HCT116 (cell line): ENCODE measurements at places on chromosomes 1 and 21. TPM values are rescaled to one million over a fixed set of nuclear protein-coding genes. Genes with fewer than 3 reads are reported as not detected.
A peak's percentile ranks its signal among the peaks of the same experiment; 100 is the strongest.

The ADORA3 gene
- total RNA-seq: not detected

- no peak for DNase-seq
These were observed 30.2 kb upstream of the NEK2 start for GRCh38 chr1:211705467-211706091.

- DNase-seq: no peak
These were observed 25.0 kb downstream of the PDXK start for GRCh38 chr21:43743947-43744346.

The LCE6A gene
- total RNA-seq: not detected

GRCh38 chr21:37008724-37009123, 2.2 kb downstream of the RIPPLY3 start:
- DNase-seq: no peak

The NID1 gene
- total RNA-seq: 0.32 TPM

GRCh38 chr1:168110896-168111545, 25.7 kb downstream of the GPR161 start:
- DNase-seq: peak; percentile 12

The LHX8 gene
- total RNA-seq: not detected

- no peak for DNase-seq
These were observed 41.5 kb upstream of the SDC3 start for GRCh38 chr1:30950053-30950452.

- no peak for DNase-seq
These were observed 339.2 kb downstream of the DPYD start for GRCh38 chr1:97581614-97582051.

The NFYC gene
- 63.3 TPM for total RNA-seq

DNA sequence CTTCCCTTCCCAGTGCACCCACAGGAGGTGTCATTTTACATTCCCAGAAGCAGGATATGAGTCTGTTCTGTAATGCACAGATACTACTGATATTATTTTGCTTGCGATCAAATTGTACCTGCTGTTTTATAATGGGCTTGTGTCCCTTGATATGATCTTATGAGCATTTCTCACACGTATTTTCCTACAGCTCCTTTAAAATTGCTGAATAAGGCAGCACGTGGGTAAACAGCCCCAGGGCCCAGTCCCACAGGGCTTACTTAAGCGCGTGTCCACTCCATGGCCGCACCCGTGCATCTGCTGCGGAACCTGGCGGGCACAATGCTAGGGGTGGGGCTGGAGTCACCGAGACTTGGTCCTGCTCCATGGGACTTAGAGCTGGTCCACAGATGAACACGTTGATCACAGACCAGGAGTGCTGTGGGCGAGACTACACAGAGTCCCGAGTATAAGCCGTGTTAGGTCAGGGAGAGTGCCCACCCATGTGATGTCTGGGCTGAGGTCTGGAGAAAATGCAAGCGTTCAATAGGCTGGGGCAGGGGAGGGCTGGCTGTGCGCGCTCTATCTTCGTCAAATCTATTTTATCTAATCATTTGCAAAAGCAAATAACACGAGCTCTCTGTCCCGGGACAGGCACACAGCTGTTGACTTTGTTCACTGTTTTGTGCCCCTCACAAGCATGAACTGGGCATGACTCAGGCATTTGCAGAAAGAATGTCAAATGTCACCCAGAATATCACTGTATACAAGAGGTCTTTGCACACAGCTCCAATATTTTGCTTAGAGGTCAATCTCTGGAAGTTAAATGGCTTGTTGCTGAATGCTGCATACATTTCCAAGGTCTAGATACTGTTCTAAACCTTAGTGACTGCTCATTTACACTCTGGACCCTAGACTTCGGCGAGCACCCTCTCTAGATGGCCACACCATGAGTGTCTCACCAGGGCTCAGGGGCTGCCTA, 119.3 kb downstream of the CRYAA start:
- DNase-seq: no peak

GRCh38 chr1:186454981-186455380, 5.9 kb downstream of the PDC start:
- DNase-seq: no peak

The C1orf56 gene
- not detected for total RNA-seq

DNA sequence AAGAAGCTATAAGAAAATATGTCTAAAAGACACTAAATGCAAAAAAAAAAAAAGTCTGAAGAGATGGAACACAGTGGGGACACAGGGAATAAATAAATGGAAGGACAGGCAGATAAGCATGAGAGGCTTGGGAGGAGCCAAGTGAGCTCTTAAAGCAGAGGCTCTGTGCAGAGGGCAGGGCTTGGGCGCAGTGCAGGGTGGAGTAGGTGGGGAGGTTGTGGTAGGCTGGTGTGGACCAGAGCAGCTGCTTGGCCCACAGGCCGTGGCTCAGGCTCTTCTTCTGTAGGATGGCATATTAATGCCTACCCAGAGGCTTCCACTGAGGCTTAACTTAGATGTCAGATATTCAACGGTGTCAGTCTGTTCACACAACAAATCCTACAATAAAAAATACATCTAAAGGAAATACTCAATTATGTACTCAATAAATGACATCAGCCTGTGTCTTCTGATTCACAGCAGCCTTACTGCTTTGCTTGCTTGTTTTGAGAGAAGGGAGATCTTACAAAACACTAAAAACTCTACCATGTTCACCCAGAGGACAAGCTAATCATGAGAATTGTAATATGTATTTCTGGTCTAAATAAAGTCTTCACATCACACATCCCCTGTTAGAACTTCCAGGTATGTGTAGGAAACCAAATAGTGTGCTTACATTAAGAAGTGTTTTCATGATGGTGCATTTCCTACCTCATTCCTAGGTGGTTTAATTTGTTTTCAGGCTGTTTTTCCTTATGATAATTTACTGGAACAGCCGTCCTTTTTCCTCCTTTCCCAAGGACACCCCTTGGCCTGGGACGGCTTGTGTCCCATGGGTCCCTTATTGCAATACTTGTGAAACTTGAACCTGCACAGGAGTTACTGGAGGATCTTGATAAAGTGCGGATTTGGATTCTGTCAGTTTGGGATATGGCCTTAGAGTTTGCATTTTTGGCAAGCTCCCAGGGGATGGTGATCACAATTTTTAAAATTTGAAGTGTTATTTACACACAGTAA, 24.9 kb downstream of the DIP2A start:
- no peak for DNase-seq

DNA sequence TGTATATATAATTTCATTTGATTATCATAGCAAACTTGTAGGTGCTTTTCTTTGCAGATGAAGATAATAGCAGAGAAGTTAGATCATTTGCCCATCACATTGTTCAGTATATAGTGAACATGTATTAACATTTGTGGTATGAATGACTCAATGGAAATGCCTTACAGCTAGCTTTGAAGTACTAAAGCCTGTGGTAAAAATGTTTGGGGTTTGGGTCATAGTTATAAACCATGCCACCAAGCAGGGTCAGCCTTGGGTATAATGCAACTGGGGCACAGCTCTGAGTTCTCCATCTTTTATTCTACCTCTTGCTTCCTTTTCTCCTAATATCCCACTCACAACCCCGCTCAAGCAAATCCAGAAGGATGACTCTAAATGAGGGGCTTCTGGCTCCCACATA, 141.6 kb downstream of the KCNT2 start:
- peak; percentile 4 for DNase-seq

DNA sequence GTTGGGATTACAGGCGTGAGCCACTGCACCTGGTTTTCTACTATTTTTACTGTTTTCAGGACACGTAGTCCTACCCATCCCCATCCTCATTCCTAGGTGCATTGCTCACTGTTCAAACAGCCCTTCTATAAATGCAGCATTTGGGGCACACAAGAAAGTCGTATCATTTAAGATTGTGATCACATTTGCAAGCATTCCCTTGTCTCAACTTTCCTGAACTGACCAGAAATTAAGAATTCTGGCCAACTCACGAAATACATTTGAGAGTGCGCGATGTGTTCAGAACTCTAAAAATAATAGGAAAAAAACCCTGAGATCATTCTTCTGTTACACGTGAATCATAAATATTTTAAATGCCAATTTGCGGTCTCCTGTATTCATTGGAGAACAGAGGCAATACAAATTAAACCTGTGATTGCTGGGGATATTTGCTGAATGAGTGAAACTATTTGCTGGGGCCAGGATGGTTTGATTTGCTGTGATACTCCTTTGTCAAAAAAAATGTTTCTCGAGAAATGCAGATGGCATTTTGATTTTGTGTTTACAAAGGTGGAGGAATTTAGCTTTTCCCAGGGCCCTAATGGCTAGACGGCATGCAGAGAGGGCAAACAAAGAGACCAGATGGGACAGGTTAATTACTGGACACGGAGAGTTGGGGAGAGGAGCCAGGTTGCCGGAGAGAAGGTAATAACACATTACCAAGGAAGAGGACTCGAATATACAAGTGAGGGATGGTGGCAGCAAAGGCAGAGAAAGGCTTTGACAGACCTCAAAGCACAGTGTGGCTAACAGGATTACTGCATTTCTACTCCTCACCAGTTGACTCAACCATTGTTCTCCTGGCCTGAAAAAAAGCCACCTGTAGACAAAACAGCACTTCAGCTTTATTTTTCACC, 38.4 kb downstream of the STPG1 start:
- DNase-seq: no peak
